ENCODE measurements at places on chromosomes 16 and 17.

- no peak for DNase-seq
These were observed 13.3 kb upstream of the CSNK2A2 start for GRCh38 chr16:58211245-58211644.

DNA sequence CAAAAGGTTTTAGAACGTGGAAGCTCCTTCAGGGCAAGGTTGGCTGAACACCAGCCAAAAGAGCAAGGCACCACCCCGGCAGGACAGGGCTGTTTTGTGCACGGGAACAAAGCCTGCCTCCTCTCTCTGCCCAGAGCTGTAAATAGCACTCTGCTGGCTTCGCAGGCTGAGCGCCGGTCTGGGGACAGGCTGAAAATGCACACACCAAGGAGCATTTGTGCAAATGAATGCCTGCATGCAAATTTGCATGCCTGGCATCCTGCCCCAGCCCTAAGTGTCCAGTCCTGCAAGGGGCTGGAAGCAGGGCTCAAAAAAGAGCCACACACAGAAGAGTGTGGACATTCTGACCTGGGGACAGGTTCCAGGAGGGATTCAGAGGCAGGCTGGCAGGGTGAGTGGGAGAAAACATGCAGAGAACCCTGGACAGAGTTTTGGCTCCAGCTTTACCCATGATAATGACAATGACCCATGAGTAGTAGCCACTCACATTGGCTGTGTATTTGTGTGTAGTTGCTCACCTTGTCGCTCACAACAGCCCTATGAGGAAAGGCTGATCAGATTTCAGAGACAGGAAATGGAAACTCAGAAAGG is 11.7 kb downstream of the ABAT start:
- DNase-seq: no peak

GRCh38 chr16:78897299-78897698 is 703.2 kb downstream of the MAF start:
- DNase-seq: no peak

DNA sequence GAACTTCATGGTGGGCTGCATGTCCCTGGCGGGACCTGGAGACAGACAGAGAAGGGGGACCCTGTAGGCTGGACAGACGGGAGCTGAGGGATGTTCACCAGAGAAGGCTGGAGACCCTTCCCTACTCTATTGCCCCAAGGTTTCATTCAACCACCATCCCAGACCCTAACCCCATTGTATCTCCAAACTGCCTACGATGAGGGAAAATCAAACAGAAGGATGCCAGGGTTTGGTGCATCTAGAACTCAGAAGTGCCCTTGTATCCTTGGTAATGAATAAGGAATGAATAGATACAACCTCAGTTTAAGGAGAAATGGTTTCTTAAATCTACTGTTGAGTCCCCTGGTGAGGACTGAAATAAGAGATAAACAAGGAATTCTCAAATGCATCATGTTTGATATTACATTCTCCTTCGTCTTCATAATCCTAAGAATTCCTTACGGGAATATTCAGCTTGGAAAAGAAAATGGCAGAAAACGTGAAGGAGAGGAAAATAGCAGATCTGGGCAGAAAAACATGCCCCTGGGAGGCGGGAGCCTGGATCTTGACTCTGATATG is 16.4 kb downstream of the TNS4 start:
- no peak for DNase-seq

GRCh38 chr17:39715375-39716072 is 14.8 kb downstream of the MIEN1 start:
- no peak for DNase-seq

GRCh38 chr17:41771389-41772206 is 14.9 kb downstream of the JUP start:
- DNase-seq: no peak

- DNase-seq: no peak
These were observed 11.6 kb upstream of the MPRIP start for GRCh38 chr17:17030515-17031211.

DNA sequence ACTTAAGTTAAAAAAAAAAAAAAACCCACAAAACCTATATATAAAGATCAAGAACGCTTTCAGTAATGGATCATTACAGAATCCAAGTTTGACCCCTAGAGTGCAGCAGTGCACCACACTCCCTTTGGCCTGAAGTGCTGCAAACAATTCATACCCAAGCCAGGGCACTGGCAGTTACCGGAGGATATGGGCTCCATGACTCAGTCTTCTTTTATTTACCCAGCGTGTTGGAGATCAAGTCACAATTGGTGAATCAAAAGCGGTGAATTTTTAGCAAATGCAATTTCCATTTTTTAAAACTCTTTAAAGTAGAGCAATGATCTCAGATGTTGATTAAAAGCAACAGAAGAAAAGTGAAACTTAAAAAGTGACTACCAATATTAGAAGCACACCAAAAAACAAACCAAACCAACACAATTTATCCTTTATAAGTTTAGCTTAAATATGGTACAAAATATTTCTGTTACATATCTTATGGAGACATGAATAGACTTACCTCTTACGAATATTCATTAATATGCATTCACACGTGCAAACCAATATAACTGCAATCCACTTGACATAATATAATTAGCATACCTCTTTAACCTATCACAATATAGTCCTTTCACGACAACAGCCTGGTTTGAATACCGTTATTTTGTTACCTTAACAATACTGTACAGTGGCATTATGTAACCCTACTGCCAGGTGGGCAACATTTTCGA is 46.3 kb downstream of the ZNF652 start:
- DNase-seq: peak; percentile 70

- DNase-seq: no peak
These were observed 98.6 kb downstream of the USP22 start for GRCh38 chr17:20944014-20944865.

DNA sequence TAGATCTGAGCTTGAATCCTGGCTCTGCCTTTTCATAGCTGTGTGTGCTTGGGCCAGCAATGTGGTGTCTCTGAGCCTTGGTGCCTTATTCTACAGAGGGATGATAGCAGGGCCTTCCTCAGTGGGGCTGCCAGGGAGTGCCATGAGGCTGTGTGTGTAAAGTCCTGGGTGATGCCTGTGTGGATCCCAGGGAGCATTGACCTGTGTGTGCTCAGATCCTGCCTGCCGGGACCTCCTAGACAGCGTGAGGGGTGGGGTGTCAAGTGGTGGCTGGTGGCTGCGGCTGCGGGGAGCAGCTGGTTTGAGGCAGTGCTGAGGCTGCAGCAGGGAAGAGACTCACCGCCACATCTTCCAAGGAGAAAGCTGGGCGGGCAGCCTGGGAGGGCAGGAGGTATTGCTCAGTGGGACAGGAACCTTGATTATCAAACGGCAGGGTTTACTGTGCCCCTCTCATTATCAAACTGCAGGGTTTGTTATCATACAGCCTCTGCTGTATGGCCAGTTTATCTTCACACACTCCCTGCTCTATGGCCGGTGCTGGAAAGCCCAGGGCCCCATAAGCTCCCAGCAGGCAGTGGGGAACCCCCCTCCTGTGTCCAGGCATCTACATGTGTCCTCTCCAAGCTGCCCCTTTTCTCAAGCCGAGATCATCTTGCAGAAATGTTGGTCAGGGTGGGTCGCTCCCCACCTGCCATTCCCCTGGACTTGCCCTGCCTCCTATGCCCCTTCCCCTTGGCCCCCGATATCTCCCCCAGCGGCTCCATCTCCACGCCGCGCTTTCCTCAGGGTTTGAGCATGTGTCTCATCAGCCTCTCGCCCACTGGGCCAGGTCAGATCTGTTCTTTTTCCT is 3.1 kb upstream of the ADCY7 start:
- DNase-seq: no peak

GRCh38 chr17:77466596-77467223 is 325.9 kb downstream of the SEC14L1 start:
- no peak for DNase-seq

DNA sequence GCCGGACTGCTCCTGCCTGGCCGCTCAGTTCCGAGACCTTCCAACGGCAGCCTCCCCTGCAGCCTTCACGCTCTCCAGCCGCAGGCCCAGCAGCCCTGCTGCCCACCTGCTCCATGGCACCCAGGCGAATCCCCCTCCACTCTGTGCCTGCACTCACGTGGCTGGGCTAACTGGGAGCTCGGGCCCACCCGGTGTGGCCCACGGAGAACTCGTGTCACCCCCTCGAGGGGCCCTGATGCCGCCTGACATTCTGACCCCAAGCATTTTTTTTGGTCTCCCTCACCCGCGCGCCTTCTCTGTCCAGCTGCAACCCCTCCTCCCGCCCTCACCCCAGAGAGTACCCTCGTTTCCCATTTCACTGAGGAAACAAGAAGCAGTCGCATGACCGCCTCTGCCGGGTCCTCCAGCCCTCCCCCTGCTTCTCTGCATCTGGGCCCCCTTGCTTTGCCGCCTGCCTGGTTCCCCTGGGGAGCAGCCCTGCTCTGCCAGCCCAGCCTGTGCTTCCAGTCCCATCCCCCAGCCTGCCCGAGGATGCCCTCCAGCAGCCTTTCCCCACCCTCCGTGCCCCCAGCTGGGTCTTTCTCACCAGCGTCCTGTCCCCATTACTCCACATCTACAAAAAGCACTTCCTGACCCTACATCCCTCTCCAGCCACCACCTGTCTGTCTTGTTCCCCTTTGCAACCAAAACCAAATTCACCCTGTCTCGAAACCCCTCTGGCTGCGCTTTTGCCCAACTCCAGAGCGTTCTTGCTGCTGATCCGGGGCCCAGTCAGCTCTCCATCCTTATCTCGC is 146.4 kb upstream of the CHMP6 start:
- DNase-seq: no peak

- DNase-seq: peak; percentile 44
These were observed 498 bp upstream of the PLEKHG4 start for GRCh38 chr16:67278773-67279295.

DNA sequence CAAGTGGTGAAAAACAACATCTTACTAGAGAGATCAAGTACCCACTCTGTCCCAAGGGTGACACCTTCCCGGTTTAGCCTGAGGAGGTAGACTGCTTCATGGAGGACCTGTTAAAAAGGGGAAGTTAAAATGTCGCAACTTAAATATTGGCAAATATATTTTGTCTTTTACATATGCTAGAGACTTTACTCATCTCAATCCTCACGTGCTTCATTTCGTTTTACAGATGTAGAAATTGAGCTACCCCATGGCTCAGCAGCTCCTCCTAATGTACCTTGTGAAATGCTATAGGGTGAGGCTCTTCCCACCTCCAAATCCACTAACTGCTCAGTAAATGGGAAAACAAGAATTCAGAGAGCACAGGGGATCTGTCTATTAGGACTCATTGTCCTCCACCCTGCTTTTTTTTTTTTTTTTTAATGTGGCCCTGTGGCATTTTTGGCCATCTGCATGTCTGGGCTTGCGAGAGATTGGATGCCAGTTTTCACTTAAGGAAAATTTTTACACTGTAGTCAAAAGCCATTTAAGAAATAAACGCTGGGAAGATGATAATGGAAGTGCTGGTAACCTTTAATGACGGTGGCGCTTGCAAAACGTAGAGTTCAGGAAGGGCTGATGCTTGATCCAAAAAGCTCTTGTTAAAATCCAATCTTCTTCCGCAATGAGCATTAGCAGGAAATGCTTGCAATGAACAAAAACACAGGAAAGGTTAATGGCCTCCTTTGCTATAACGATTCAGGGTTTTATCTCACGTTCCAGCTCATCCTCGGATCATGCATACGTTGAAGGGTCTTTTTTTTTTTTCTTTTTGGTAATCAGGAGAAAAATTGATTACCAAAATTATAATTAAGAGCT is 39.8 kb downstream of the HSBP1 start:
- no peak for DNase-seq

- DNase-seq: peak; percentile 31
These were observed 526 bp downstream of the ZZEF1 start for GRCh38 chr17:4142107-4142900.

GRCh38 chr16:67613808-67614207 is 31.1 kb upstream of the CARMIL2 start:
- no peak for DNase-seq

- DNase-seq: no peak
These were observed 82.8 kb downstream of the MYH13 start for GRCh38 chr17:10290041-10290440.

GRCh38 chr17:72743037-72743467 is 349.4 kb downstream of the SLC39A11 start:
- no peak for DNase-seq

DNA sequence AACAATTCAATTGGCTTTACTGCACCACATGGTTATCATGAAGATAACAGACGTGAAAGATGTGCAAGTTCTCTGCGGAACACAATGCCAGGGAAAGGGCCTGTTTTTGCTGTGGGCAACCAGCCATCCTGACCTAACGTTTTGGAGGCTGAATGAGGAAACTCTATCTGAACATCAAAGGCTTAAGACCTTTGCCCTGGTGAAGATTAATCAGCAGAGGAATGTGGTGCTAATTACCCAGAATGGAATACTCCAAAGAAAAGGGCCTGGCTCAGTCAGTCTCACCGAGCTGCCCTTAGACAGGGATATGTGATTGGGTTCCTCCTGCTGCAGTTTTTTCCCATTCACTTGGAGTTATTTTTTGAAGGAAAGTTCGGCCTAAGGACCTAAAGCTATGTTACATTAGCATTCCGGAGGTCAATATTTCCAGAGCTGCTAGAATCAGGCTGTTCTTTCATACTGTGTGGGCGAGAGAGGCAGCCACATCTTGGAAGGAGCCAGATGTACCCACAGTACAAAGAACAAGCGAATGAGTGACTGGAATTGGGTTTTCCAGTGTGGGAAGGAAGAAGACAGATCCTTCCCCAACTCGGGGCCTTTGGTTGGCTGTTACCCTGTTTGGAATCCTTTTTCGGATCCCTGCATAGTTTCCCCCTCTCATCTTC is 15.5 kb downstream of the ASIC2 start:
- no peak for DNase-seq

DNA sequence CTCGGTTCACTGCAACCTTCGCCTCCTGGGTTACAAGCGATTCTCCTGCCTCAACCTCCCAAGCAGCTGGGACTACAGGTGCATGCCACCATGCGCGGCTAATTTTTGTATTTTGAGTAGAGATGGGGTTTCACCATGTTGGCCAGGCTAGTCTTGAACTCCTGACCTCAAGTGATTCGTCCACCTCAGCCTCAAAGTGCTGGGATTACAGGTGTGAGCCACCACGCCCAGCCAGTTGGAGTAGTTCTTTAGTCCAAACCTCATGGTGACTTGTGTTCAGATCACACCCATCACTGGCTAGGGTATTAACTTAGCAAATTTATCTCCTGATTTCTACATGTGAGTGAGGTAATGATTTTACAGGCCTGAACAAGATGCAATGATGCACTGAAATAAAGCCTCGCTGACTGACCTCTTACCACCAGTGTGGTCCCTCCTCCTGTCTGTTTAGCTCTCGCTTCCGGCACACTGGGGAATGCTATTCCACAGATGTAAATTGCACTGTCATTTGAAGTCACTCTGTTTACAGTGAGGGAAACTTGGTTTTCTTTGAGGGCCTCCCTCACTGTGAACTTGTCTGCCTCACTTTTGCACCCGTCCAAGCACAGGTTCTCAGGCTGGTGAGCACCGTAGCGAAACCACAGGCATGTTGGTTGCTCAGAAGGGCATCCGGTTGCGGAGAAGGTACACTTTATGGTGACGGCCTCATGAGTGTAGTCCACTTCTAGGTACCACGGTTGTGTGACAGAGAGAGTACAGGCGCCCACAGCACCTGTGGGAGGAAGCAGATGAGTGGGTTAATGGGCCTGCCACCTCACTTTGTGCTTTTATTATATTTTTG is 5.5 kb downstream of the IGSF6 start:
- DNase-seq: peak; percentile 59

DNA sequence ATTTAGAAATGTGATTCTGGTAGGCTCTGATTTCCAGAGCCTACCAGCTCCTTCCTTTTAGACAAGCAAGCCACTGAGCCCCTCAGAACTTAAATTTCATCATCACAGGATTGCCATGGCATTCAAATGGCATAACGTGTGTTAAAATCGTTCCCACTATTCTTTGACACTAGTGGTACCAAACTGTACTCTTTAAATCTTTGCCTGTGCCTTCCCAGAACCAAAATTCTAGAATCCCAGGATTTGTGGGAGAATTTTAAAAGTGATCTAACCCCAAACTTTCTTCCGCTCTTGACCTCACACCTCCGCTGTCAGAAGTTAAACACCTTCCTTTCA is 287 bp upstream of the INTS2 start:
- no peak for DNase-seq

All from CD4-positive, alpha-beta T cell (primary cell).